ENCODE measurements at places on chromosomes 11 and 22.

GRCh38 chr11:124518989-124519451, 24.4 kb downstream of the OR8B12 start:
- DNase-seq: no peak

GRCh38 chr22:41848468-41848867, 15.6 kb downstream of the SREBF2 start:
- no peak for DNase-seq

GRCh38 chr11:79244241-79244772, 196.5 kb downstream of the TENM4 start:
- DNase-seq: no peak

GRCh38 chr11:125570952-125571351, 1.7 kb downstream of the EI24 start:
- no peak for DNase-seq

- DNase-seq: no peak
Observed at GRCh38 chr11:57181678-57182305, at the start of gene LRRC55. LRRC55 (plus strand) TSS chr11:57181953; CDS start chr11:57182023, 70 bp downstream.

DNA sequence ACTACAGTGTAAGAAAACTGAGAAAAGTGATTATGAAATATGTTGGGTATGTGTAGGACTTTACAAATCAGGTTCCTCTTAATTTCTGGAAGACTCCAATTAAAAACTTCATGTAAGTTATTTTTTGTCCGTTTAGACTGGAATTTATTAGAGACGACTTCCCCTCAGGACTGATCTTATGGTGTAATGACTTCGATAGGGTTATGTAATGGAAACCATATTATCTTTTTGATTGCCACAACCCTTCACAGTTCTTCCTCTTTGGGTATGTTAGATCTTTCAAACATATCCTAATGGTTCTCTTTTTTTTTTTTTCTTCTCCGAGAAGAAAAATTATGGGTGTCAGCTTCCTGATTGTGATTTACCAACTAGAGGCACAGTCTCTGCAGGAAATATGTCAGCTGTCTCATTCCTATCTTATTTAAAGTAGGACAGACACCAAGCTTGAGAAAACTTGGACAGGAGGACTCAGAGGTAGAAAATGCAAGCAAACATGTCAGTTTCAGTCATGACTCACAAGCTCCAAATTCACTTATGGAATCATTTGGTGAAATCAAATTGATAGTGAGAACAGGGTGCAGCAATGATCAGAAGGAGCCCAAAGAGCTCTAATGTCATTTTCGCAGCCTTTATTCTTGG, 11.1 kb upstream of the LDLRAD3 start:
- no peak for DNase-seq

Measured in stimulated activated naive CD4-positive, alpha-beta T cell treated with Interleukin-2 at 50 U/mL for 16 hours (primary cell).